ENCODE measurements at places on chromosomes 1 and 21.

- DNase-seq = no peak
Measured at GRCh38 chr1:33949570-33949969, 85.7 kb downstream of the HMGB4 start.

GRCh38 chr1:81873946-81874345 is 73.2 kb downstream of the ADGRL2 start:
- no peak for DNase-seq

DNA sequence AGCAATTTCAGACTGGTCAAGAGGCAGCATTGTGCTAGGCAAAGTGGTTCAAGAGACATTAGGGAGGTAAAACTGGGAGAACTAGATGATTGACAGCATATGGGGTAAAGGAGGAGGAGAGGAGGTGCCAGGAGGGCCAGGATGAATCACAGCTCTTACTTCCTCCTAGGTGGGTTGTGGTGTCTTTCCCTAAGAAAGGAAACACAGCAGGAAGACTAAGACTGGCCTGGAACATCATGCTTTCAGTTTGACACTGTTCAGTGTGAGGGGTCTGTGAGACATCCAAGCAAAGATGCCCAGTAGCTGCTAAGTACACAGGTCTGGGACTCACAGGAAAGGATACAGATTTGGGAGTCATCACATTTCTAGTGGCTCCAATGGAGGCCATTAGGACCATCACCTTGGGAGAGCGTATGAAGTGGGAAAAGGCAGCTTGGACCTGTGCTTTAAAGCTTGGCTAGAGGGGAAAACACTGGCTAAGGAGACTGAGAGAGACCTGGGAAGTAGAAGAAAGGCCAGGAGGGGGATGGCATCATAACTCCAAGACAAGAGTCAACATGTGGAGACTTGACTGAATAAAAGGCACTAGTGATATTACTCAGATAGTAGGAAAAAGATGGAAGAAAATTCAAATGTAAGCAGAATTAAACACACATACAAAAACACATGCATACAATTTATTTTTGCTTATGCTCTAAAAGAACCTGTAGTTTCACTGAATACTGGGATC is 17.3 kb downstream of the CD58 start:
- DNase-seq = no peak

GRCh38 chr1:178953034-178953433 is 72.7 kb upstream of the FAM20B start:
- DNase-seq = no peak

- DNase-seq = peak; percentile 66
Measured at GRCh38 chr1:5975133-5975880, 16.9 kb downstream of the NPHP4 start.

DNA sequence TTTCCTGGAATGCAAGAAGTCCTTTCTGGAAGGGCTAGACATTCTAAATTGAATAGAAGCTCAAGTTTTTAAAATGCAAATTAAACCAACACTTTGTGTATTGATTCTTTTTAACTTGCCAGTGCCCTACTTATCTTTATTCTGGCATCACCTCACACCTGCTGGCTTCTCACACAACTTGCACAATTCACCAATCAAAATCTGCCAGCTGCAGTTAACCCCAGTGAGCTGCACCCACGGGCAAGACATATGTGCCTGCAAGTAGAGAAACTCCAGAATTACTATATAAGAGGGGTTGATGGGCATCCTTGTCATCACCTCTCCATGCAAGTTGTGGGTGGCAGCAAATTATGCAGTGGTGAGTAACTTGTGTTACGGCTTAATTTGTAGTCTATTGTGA is 11.7 kb upstream of the PLPPR4 start:
- no peak for DNase-seq

- DNase-seq = no peak
Measured at GRCh38 chr1:203223012-203223775, 6.3 kb downstream of the CHIT1 start.

DNA sequence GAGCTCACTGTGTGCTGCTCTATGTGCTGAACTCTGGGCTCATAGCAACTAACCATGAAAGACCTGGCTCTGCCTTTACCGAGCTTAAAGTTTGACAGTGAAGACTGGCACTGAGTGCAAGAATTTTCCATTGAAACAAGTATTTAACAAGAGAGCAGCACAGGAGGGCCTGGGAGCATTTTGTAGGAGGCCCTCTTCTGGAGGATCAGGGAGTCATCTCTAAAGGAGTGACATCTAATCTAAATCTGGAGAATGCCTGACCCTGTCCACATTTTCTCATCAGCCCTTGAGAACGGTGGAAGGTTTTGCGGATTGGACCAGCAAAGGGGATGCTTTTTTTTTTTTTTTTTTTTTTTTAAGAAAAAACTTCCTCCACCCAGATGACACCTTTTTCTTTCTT is 150.8 kb downstream of the ROR1 start:
- no peak for DNase-seq

GRCh38 chr21:46168238-46168637 is 12.9 kb upstream of the FTCD start:
- peak; percentile 57 for DNase-seq

DNA sequence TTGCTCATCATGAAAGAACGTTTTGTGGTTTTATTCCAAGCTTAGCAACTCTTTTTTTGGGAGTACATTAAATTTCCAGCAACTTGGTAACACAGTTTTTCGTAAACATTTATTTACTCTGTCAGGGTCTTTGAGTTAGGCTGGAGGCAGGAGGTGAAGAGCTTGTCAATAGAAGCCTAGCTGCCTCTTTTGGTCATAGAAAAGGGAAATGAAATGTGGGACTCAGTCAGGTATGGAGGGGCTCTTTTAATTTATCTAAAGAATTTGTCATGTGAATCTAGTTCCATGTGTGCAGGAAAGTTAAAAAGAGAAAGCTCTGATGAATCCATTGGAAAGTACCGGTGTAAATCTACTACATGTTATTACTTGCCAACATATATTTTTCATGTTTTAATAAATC is 45.9 kb upstream of the PRMT6 start:
- DNase-seq = no peak

- no peak for DNase-seq
Measured at GRCh38 chr1:171803045-171803444, 21.6 kb downstream of the METTL13 start.

DNA sequence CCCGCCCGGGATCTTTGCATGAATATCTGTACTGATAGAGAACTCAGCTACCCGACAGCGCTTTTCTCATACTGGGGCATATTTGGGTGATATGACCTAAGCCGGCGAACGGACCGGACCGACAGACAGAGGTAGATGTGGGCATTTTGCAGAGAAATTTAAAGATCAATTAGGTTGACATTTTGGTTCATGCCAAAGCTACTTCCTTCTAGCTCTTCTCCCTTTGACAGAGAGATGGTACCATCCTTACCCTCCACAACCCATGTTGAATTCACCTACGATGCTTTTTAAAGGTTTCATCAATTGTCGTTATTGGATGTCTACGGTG is 459 bp downstream of the ARV1 start:
- no peak for DNase-seq

GRCh38 chr1:213332491-213332890 is 281.4 kb downstream of the RPS6KC1 start:
- no peak for DNase-seq

GRCh38 chr1:245019910-245020486 is 134.8 kb upstream of the KIF26B start:
- DNase-seq = no peak

GRCh38 chr21:34908419-34909055 is 140.6 kb downstream of the RUNX1 start:
- DNase-seq = no peak

- no peak for DNase-seq
Measured at GRCh38 chr1:226325178-226325577, 16.2 kb upstream of the LIN9 start.

- DNase-seq = peak; percentile 64
Measured at GRCh38 chr21:46194374-46195334, 10.4 kb upstream of the SPATC1L start.

Data from upper lobe of right lung (tissue), 1 donor.